ENCODE measurements at places on chromosomes 13 and 19. TPM values are rescaled to one million over a fixed set of nuclear protein-coding genes. Genes with fewer than 3 reads are reported as not detected.

DNA sequence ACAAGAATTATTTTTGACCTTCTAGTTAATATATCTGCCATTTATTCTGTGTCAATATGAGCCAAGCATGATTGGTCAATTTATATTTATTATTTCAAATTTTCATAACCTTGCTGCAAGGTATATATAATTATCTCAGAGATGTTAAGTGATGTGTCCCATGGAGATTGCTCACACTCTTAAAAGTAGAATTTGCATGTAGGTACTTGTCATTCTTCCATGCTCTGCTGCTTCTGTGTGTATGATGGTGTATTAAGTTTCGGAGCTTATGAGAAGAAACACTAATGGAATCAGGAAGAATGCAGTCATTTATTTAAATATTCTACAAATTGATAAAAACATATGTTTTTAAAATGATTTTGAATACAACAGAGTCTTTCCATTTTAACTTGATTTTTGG is 586.8 kb upstream of the MIR17HG start:
- no peak for DNase-seq

The CCDC8 gene
- not detected for total RNA-seq

DNA sequence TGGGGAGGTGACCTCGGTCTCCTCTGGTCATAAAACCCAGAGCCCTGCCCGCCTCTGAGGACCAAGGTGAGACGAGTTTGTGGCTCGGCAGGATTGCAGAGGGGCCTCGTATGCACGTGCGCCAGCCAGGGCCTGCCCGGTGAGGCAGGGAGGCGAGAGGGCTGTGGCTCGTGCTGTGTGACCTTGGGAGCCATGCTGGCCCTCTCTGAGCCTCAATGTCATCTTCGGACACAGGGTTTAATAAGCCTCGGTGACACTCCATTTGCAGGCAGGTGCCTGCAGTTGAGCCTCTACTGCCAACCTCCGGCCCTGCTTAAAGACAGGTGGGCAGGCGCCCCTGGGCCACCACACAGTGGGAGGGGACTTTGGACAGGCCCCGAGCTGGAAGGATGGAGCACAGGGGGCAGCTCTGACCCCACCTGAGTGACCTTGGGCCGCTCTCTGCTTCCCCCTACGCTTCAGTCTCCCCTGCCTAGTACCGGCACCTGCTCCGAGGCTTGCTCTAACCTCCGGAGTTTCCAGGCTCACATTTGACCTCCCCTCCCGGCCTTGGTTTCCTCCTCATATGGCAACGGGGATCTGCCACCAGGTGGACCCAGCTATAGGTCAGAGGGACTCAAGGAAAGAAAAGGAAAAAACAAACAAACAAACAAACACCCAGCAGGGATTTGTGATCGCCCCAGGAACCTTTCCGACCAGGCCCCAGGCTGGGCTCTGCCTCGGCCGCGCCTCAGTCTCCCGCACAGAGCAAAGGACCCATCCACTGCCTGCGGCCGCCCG is 3.1 kb downstream of the ZBTB7A start:
- no peak for DNase-seq

- DNase-seq = no peak
These were observed 7.4 kb downstream of the ZNF671 start for GRCh38 chr19:57719901-57720519.

The CYP2F1 gene
- 0.37 TPM for total RNA-seq

DNA sequence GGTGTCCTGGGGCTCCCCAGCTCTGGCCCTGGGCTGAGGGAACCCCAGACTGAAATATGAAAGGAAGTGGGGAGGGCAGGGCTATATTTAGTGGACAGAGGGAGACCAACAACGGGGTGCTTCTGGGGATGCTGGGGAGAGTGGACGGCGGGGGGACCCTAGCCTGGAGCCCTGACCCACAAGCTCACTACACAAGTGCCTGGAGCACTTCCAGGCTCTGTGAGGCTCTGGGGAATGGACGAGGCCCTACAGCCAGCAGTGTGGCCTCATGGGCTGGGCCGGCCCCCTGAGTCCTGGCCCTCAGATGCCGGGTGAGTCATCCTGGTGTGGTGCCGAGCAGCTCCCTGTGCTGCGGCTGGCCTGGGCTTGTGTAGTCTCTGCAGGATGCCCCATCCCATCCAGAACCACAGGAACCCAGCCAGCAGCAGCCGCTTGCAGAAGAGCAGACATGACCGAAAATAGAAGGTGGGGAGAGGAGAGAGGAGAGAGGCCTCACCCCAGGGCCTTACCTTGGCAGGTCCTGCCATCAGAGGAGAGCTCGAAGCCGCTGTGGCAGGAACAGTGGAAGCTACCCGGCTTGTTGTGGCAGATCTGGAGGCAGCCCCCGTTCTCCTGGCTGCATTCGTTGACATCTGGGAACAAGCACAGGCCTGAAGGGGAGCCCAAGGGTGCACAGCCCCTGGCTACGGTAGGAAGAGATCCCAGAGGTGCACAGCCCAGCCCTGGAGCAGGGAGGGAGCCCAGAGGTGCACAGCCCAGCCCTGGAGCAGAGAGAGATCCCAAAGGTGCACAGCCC is 26.1 kb downstream of the GAS6 start:
- no peak for DNase-seq

DNA sequence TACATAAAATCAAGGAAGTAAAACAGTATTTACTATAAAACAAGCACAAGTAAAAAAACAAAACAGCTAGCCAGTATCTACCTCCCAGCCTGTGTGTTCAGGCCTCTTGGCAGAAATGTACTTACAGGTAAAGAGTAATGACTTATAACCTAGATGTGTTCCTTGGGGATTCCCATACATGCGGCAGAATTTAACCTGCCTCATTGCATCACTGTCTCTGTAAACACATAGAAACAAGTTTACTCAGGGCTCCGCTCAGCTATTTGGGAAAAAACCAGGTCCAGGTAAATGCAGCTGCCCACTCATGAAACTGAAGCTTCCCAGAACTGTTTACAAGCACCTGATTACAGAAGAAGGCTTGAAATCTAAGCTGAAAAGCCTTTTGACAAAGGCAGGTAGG is 50.7 kb upstream of the SERP2 start:
- DNase-seq = no peak

DNA sequence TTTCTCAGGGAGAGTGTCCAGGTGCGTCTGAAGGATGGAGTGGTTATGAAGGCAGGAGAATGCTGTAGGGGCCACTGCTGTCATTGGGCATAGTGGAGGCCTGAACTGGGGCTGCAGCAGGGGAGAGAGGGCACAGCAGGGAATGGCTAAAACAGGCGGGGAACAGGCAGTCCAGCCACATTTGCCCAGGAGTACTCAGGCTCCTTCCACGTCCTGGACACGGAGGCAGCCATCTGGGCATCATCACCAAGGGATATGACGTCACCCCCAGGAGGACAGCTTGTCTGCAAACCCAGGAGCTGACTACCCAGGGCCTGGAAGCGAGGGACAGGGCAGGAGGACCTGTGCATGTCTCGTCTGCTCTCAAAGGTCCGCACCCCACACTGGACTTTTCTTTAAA is 22.2 kb downstream of the VSTM2B start:
- DNase-seq = no peak

The BTBD2 gene
- 64.6 TPM for total RNA-seq

The ELSPBP1 gene
- total RNA-seq = not detected

The KLF1 gene
- total RNA-seq = not detected

DNA sequence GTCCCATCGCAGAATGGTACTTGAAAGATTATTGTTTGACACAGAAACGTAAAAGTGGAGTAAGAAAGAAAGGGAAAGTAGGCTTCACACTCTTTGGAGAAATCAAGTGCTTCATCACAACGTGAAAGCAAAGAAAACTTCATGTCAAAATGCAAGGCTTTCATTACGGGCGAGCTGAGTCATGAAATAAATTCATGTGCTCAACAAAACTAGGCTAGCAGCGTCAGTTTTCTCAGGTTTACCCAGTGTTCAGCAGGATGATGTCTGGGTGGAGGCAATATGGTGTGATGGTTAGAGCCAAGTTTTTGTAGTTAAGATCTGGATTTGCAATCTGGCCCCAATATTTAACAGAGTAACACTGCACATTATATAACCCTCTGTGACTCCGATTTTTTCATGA is 128.0 kb downstream of the TRPC4 start:
- DNase-seq = no peak

DNA sequence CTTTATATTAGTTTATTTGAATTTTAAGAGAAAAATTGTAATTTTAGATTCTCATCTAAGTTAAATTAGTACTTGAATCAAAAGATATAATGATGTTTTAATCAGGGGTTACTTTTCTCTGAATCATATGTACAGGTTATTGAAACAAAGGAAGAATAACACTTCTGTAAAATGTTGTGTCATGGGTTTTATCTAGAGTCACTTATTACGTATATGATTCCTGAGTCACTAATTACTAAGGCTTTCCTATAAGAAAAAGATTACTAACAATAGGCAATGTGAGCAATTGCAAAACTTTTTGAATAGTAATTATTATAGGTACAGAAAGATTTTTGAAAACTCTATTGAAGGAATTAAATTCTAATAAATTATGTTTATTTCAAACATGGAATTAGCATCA is 99.2 kb upstream of the KLF5 start:
- no peak for DNase-seq

DNA sequence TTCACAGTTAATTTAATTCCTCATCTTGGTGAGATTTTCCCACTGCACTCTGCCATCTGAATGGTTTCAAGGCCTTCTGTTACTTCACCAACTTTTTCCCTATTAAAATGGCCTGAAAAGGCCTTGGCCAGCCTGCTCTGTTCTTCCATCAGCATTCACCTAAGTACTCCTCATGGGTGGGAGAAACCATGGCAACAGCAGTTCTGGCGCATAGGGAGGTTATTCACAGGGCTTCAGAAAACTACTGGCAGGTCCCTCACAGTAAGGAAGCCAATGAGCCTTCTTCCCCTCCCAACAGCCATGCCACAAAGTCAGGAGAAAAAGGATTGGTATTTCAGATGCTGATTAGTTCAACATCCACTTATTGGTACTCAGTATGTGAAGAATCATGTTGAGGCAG is 17.2 kb upstream of the GJB2 start:
- no peak for DNase-seq

GRCh38 chr13:107003911-107004310 is 436.0 kb upstream of the ARGLU1 start:
- DNase-seq = no peak

DNA sequence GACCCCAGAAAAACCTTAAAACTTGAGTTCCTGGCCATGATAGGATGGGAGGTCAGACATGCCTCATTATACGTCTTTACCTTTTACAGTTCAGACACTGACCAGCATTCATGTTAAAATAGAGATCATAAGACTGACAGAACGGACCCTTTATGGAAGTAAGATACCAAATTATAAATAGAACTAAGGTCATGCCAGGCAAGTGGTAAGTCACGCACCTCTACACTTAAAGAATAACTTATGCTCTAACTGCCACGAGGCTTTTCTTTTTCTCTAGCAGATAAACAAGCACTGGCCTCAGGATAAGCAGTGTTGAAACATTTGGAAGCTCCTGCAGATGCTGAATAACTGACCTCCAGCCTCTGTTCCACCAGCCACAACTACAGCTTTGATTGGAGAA is 28.4 kb downstream of the GPR42 start:
- DNase-seq = no peak

The TEX29 gene
- total RNA-seq = not detected

GRCh38 chr19:18502246-18502637 is 19.6 kb downstream of the ELL start:
- DNase-seq = no peak

The TRAPPC5 gene
- 55.5 TPM for total RNA-seq

The PEAK3 gene
- total RNA-seq = not detected

GRCh38 chr13:77810430-77810829 is 108.2 kb downstream of the EDNRB start:
- no peak for DNase-seq

GRCh38 chr13:42266473-42266872 is 5.5 kb upstream of the AKAP11 start:
- no peak for DNase-seq

The CYP4F8 gene
- not detected for total RNA-seq

All from T-helper 17 cell (primary cell).